Articular chondrocyte of knee joint (primary cell): ENCODE measurements at places on chromosomes 2 and 18. TPM values are rescaled to one million over a fixed set of nuclear protein-coding genes. Genes with fewer than 3 reads are reported as not detected.

Gene POMC
- 0.86 and 1.0 TPM in 2 replicates for total RNA-seq

Gene SP100
- total RNA-seq: 132 and 157 TPM in 2 replicates

Gene IL36G
- not detected in 2 replicates for total RNA-seq

Gene LPIN1
- 42.9 and 54.5 TPM in 2 replicates for total RNA-seq

Gene CFC1
- total RNA-seq: not detected in 2 replicates
